ENCODE measurements at places on chromosomes 3 and 15.
A peak's percentile ranks its signal among the peaks of the same experiment; 100 is the strongest.

DNA sequence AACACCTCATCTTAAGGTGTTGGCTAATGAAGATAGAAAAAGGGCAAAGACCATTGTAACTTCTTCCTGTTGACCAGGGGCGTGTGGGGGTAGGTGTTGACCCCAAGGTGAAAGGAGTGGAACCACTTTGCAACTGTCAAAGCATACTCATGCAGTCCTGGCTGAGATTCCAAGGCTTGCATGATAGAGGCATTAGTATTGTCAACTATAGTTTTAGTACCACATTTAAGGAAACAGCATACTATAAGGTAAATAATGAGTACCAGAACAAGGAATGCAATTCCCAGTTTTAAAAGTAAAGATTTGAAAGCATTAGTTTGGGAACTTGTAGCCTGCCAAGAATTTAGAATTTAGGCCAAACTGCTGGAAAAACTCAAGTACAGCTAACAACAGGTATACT, 27.8 kb upstream of the ADGRG7 start:
- DNase-seq, result peak; percentile 15

DNA sequence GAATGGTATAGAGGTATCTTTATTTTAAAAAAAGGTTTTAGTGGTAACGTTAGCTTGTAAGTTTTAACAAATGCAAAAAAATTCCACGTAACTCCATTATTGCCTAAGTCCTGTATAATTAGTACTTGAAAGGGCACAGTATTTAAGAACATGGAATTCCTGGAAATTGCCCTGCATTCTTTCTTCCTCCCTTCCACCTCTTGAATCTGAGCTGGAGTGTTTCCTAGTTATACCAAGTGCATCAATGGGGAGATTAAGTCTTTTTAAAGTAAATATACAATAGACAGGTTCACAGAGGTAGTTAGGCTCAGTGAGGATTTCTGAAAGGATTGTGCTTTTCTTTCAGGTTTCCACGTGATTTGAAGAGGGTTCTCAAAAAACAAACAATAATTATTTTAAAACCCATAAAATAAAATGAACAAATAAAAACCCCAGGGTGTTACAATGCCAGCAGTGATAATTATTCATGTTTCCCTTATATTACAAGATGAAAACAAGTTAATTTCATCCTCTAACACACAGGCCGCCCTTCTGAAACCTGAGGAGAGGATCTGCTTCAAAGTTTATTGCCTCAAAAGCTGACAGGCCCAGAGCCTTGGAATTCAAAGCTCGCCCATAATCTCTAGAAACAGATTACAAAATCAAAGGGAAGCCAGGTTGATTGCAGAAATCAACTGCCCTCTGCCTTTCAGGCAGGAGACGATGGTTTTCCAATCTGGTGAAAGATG, 128.8 kb upstream of the LMOD3 start:
- no peak for DNase-seq

- DNase-seq, result peak; percentile 93
Measured at GRCh38 chr15:48555241-48555881, 90.1 kb downstream of the FBN1 start.

- DNase-seq, result no peak
Measured at GRCh38 chr3:141764045-141764444, 837 bp downstream of the GRK7 start.

GRCh38 chr15:68205558-68205944, 419 bp upstream of the CALML4 start:
- no peak for DNase-seq

Data from fibroblast of skin of right quadriceps (primary cell).